ENCODE measurements at places on chromosomes 2 and 18.

GRCh38 chr2:124678043-124678442 lies 653.0 kb downstream of the CNTNAP5 start:
- DNase-seq = no peak

- no peak for DNase-seq
These were observed 136.0 kb downstream of the PTH2R start for GRCh38 chr2:208542465-208543041.

- no peak for DNase-seq
These were observed 152.8 kb downstream of the BCL11A start for GRCh38 chr2:60400462-60401246.

DNA sequence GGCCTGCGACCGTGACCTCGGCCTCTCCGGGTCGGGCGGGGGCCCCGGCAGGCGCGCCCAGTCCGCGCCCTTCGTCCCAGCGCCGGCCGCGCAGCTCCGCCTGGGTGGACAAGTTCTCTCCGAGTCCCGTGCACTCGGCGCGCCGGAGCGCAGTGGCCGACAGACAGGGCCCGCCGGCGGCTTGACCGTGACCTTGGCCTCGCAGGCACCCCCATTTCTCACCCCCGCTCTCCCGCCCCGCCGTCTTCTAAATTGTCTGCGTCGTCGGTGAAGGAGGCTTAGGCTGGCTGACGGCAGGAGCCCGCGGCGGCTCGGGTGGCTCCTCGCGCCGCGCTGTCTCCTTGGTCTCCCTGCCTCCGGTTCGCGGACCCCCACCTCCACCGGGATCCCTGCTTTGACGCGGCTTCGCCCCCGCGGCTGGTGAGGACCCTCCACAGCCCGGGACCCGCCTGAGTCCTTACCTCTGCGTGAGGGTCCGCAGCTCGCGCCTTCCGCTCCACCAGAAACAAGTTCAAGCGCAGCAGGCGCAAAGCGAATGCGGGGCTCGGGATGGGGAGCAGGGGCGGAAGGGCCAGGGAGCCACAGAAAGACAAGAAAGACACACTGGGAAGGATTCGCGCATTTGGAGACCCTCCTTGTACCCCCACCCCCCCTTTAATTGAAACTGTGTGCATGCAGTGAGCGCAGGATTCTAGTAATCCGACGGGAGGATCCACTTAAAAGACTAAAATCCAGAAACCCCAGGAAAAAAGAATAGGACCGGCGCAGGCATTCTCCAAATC lies 4.0 kb downstream of the PTGR3 start:
- DNase-seq = no peak

GRCh38 chr2:23445450-23445868 lies 60.5 kb downstream of the KLHL29 start:
- DNase-seq = no peak

DNA sequence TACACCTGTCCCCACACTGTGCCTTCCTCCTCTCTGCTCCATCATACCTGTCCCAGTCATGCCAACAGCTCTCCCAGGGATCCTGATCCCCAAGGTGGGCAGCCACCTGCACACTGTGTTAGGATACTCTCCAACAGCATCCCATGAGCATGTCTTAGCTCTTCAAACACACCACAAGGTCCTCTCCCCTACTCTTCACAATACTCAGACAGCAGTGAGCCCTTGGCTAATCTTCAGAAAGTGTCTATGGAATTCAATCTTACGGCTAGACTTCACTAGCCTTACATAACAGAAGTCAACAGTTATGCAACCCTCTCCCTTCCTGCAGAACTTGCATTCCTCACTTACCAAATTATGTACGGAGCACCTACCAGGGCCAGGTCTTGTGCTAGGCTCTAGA lies 79.9 kb downstream of the MYO5B start:
- DNase-seq = no peak

DNA sequence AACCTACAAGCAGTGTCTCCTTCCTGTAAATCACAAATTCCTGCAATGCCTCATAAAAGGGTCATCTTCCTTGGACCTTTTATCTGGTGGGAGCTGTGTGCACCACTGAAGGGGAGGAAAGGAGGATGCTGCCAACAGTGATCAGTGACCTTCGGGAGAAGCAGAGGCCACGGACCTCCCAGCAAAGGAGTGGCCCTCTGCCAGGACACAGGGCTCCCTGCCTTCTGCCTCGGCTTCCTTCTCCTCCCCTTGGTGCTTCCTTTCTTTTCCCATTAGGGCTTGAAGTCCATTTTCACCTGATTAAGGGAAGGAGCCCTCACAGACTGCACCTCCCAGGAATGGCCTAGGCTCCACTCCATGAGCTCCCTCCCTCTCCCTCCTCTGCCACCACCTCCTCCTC lies 85.3 kb upstream of the ITGA6 start:
- no peak for DNase-seq

DNA sequence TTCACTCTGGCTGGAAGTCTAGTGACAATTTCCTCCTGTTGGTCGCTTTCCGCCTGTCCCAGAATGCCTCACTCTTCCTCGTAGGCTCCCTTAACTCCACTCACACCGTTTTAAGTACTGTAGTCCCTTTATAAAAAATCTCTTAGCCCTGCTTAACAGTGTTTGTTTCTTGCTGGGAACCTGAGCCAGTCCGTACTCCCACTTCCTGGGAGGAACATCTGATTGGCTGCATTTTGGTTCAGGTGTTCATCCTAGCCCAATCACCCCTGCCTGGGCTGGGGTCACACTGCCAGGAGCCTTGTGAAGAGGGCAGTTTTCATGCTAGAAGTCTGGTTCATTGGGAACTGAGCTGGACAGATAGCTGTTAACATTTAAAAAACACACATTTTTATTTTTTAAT lies 25.6 kb upstream of the TOGARAM2 start:
- DNase-seq = no peak

DNA sequence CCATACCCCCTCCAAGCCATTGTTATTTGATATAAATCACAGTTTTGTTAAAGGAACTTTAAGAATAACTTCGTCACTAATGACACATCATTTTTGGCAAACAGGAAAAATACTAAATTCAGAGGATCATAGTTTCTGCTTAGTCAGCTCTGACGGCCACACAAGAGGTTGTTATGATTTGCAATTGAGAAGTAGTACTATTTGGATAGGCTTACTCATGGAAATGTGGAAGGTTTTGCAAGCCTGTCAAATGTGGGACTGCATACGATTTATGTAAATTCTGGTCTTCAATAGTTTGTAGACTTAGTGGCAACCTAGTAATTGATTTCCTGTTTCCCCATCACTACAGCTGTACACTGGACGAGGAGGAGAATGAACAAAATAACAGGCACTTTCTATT lies 108.1 kb downstream of the ARHGEF33 start:
- DNase-seq = peak; percentile 49

Data from CD14-positive monocyte (primary cell).